WERI-Rb-1 (cell line): ENCODE measurements at places on chromosomes 2 and 18.

DNA sequence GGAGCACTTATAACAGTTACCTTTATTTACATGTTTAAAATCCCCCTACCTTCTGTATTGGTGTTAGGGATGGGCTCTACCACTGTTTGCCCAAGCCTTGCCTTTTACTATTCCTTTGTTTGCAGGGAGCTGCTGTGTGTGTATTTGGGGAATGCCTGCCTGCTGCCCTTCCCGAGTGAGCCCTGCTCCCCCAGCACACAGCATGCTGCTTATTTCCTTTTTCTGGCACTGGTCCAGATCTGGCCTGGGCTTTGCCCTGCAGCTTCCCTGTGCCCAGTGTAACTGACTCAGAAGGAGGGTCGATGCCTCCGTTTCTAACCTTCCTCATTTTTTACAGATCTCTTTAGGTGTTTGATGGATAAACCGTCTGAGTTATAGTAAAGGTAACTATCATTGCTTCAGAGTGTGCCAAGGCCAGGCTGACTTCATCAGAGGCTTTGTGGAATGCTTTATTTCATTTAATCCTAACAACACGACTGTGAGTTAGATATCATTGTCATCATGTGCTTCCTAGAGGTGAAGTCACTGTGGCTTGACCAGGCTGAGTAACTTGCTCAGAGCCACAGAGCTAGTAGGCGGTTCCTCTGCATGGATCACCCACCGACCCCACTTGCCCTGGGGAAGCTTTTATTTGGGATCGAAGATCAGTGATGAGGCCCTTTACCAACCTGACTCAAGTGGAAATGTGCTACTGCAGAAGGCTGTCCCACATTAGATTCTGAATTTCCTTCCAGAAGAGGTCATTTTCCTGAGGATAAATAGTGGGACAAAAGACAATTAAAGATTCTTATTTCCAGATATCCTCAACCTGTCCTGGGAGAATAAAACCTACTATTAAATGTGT is 238.8 kb downstream of the ZNF407 start:
- no peak for DNase-seq

- DNase-seq: no peak
Observed at GRCh38 chr2:46082531-46083485, 214.4 kb upstream of the EPAS1 start.

- no peak for DNase-seq
Observed at GRCh38 chr2:45134014-45134413, 124.8 kb upstream of the SIX2 start.

GRCh38 chr2:219056176-219056895 is 4.4 kb downstream of the IHH start:
- DNase-seq: no peak

DNA sequence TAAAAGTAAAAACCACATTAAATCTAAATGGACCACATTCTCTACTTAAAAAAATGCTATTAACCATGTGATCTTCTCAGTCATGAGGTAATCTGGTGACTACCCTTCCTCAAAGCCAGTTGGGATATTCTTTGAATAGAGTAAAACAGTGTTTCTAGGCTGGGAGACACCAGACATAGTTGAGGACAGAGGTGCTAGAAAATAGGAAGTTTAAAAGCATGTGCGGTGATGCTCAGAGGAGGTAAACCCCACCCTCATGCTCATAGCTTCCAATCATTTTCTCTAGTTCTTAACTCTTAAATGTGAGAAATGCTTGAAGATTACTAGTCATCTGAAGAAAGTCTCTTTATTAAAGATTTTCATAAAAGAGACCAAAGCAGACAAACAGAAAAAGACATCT is 30.7 kb upstream of the ELAC1 start:
- no peak for DNase-seq

DNA sequence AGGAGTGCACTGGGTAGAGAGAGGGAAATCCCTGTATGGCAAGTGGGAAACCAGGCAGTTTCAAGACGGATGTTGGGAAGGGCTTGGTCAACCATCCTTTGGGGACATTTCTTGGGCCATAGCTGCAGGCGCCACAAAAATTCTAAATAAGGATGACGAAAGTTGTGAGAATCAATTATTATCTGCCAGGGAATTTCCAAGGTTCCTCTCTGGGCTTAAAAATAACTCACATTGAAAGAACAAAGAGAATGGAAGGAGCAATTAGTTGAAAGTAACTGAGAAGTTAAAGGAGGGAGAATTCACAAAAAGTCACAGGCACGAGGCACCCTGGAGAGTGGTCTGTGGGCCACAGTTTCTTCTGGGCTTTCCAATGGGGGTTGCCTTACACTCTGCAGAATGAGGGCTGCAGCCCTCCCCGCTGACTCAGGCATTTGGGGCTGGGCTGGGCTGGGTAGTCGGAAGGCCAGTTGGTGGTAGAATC is 195.7 kb downstream of the SMAD7 start:
- no peak for DNase-seq

DNA sequence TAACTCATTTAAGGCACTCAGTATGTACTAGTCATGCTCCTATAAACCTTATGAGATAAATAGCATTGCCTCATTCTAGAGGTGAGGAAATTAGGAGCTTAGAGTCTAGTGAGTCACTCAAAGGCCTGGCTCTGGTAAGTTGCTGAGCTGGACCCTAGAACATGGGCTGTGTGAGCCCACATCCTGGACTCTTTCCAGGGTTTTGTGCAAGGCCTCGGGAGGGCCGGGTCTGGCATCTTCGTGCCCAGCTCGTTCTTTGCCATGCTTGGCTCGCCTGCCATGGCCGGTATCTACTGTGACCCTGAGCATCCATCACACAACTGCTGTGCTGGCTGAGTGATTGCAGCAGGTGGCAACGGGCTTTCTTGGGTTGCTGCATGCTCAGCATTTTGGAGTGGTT is 168.0 kb downstream of the LPIN1 start:
- DNase-seq: no peak

- DNase-seq: no peak
Observed at GRCh38 chr2:97751752-97752151, 38.4 kb downstream of the ZAP70 start.

- DNase-seq: peak; percentile 97
Observed at GRCh38 chr2:118088051-118089024, at the start of gene INSIG2. Gene INSIG2, plus strand, starts transcription at chr2:118088471. Its CDS starts 8,086 bp downstream, at chr2:118096557.

DNA sequence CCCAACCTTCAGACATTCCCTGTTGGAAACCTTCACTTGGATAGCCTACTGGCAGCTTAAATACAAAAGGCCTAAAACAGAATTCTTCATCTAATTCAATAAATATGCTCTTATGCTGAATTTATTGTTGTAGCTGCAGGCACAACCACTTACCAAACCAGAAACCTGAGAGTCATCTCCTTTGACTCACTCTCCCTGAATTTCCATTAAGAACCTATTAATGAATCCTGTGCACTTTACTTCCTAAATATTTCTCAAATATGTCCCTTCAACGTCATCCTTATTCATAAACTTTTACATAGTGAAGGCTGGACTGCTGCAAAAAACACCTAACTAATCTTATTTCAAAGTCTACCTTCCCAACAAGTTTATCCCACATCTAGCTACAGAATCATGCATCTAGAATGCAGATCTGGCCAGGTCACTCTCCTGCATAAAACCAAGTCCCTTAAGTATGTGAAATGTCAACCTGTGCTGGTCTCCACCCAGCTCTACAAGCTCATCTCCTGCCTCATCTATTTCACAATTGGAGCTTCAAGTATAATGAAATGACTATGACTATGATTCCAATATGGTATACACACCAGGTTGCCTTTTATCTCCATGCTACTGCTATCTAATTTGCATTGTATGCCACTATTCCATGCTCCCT is 354.2 kb downstream of the ZEB2 start:
- no peak for DNase-seq

GRCh38 chr2:196309691-196310090 is 138.3 kb upstream of the STK17B start:
- no peak for DNase-seq

GRCh38 chr2:216632952-216633615 is at the start of gene IGFBP2:
Gene IGFBP2, plus strand, starts transcription at chr2:216633420. Its CDS starts 104 bp downstream, at chr2:216633524.
- DNase-seq: peak; percentile 71

DNA sequence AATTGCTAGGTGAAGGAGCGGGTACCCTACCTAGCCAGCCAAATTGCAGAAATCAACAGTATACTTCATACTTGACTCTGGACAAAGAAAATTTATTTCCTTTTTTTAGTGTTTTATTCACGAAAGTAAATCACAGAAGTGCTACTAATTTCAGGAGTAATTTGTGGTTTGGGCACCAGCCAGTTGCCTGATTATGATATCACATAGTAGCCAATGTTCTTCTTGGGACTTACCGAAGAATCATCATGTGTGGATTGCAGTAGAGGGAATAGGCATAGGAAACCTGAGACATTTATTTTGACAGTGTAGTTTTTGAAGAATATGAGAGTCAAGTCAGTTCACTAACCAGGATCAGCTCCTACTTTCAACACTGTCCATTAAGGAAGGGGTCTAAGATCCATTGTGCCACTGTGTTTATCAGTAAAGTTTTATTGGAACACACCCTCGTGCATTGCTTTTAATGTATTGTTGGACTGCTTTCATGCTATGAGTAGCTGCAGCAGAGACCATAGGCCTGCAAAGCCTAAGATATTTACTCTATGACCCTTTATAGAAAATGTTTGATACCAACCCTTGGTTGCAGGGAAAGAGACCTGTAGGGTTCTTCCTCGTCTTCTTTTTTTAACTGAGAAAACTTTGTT is 32.1 kb downstream of the TNFRSF11A start:
- DNase-seq: no peak

DNA sequence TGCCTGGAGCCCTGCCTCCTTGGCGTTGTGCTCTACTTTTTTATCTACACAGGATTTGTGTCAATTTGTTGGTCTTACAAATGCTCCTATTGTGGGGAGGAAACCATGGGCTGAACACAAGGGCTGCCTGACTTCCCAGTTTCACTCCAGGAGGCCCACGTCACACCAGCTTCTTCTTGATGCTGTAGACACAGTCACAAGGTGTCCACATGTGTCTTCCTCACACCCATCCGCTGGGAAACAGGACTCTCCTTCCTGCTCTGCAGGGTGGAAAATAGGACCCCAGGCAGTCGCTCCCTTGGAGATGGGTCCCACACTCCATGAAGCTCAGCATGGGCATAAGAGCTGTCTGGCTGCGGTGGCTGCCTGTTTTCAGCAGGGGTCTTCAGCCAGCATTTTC is 468.2 kb downstream of the EPHA4 start:
- no peak for DNase-seq

DNA sequence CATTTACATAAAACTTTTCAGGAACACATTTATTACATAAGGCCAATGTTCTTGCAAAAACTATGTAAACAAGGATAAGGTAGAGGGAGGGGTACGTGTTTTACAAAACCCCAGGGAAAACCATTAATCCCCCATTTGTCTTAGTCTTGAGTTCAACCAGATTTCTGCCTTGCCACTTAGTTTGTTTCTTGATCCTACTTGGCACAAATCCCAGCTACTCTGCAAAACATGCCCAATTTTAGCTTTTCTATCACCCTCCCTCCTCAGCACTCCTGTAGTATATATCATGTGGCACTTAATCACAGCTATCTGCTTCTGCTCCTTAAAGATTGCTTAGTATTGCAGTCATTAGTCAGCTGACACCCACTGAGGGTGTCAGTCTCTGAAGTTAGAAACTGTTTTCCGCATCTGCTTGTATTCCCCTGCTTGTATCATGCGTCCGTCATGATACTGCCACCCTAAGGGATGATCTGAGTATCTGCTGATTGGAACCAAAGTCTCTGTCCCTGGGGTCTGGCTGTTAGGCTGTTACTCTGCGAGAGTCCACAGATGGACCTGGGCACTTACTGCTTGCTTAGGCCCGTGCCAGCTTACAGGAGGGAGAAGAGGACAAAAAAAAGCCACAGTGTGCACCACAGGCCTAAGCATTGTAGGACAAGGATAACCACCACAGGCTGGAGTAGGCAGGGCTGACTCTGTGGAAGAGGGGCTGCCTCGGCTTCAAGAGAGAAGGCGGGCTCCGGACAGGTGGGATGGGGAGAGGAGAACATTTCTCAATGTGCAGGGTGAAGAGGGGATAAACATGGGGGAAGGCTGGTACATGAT is 82.2 kb downstream of the EPAS1 start:
- no peak for DNase-seq

DNA sequence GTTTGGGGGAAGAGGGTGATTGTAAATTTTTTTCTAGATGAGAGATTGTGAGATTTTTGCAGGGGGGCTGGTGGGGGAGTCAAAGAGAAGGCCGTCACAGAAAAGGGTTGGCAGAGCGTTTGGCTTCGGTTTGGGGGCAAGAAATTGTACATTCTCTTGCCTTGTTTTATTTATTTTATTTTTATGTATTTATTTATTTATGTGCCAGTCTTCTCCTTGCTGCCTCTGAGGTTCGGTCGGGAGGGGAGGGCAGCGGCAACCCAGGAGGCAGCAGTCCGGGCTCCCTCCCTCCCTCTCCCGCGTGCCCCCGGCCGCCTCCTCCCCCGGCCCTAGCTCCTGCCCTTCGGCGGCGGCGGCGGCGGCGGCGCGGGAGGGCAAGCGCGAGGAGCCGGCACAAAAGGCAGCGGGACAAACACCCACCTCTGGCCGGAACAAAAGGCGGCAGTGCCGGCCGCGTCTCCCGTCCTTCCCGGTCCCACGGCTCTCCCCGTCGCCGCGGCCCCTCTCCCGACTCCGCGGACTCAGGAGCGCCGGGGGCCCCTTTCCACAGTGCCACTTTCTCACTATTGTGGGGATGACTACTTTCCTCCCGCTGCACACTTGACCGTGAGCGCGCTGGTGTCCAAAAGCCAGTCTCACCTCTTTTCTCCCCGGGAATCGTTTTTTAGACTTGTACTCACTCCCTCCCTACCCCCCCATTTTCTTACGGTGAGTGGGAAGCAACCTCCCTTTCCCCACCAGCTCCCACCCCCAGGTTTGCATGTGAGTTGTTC is 1.2 kb downstream of the BCL11A start:
- DNase-seq: peak; percentile 56

DNA sequence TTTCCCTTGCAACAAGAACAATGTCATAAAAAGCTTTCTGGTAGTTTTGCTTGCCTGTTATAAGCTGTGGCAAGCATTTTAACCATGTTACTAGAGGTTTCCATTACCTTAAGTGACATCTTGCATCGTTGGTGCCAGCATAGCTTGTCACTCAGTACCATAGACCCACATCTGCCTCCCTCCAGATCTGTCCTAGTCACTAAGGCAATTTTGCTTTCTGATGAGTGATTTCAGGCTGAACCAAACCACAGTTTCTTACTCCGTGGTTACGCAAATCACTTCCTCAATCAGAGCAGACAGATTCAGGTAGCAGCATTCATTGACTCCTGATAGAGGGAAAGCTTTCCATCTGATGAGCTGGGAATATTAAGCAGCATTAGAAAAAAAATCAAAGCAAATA is 1057.5 kb upstream of the FAM98A start:
- DNase-seq: no peak

DNA sequence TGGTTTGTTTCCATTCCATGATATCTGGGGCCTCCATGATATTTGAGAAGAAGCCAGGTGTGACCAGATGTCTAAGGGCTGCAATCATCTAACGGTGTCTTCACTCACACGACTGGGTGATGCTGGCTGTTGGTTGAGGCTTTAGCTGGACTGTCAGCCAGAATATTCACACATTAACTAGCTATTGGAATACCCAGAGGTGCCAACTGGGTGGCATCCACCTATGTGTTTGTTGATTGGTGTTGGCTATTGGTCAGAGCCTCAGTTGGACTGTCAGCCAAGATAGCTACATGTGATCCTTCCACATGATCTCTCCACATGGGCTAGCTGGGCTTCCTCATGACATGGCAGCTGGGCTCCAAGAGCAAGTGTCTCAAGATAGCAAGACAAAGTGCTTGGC is 117.4 kb downstream of the CDCA7 start:
- DNase-seq: no peak

GRCh38 chr18:60215432-60215831 is 157.1 kb downstream of the MC4R start:
- no peak for DNase-seq

GRCh38 chr2:38584881-38585280 is 17.8 kb downstream of the HNRNPLL start:
- DNase-seq: no peak
